ENCODE measurements at places on chromosomes 3 and 15.
A peak's percentile ranks its signal among the peaks of the same experiment; 100 is the strongest.

DNA sequence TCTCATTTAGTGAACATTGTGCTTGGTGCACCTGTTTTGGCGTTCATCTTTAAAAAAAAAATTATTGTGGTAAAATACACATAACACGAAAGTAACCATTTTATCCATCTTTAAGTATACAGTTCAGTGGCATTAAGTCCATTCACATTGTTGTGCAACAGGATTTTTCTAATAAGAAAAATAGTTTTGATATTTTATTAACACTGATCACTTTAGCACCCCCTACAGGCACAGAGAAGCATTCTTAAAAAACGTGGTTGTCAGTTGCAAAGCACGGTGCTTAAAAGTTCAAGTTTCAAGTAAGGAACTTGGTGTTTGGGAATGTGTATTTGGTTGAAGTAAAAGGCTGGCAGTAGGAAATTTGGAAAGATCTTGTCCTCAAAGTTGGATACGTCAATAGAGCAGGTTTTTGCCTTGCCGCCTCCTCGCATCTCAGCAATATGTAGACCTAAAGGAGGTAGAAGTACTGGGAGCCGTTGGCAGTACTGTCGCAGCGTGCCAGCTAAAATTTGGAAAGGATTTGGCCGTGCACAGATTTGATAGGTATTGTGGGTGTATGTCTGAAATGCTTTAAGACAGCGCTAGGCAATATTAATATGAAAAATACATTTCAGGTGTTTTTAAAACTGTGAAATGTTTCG, 110.4 kb downstream of the LRRC28 start:
- no peak for DNase-seq

- DNase-seq: no peak
Measured at GRCh38 chr3:182697345-182697919, 95.9 kb upstream of the ATP11B start.

DNA sequence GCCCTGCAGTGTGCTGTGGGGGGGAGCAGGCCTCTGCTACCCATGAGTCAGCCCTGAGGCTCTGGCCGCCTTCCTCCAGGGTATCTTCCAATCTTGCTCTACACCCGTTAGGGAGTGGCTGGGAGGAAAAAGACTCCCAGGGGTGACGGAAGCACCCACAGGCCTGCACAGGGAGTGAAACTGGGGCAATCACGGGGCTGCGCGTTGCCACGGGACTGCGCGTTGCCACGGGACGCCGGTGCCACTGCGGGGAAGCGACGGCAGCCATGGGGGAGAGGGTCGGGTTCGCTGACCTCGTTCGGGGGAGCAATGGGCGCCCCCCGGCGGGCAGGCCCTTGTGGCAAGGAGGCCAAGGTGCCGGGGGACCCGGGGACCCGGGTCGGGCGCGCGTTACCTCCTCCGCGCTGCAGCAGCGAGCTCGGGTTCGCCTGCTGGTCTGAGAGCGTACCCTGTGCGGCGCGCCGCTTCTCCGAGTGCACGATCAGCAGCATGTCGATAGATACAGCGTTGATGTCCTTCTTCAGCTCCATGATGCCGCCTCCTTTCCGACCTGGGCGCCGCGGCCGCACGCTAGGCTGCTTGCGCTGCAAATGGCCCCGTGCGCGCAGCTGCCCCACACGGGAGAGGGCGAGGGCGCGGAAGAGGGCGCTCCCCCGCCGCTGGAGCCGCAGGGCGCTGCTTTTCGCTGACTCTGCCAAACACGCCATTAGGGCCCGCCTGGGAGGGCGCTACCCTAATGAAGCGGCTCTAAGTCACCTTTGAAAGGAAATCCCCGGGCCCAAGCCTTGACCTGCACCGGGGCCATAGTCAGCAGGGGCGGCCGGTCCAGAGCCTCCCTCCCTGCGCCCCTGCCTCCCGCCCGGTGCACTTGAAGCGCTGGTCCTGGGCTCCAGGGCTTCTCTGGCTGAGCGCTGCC, at the start of gene KY:
Gene KY, minus strand, starts transcription at position 592 of the 916 bp plus-strand sequence. Its CDS starts 62 bp downstream, at position 530.
- peak; percentile 74 for DNase-seq

DNA sequence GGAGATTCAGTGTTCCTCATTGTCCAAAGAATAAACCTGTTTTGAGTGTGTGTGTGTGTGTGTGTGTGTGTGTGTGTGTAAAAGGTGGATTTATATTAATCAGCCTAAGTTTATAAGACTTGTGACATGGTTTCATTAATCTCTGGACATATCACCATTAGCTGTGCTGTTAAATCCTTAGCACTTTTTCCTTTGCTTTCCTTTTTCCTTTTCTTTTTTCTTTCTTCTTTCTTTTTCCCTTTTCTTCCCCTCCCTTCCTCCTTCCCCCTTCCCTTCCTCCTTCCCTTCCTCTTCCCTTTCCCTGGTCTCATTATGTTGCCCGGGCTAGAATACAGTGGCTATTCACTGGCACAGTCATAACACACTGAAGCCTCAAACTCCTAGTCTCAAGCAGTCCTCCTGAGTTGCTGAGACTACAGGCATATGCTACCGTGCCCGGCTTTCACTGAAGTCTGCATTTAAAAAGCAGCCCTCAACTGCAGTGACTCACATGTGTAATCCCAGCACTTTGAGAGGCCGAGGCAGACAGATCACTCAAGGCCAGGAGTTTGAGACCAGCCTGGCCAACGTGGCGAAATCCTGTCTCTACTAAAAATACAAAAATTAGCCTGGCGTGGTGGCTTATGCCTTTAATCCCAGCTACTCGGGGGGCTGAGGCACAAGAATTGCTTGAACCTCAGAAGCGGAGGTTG, 28.6 kb upstream of the ITPKA start:
- no peak for DNase-seq

- peak; percentile 69 for DNase-seq
Measured at GRCh38 chr3:32401556-32402081, 10.0 kb downstream of the CMTM7 start.

GRCh38 chr3:87997966-87998365, 60.8 kb downstream of the CGGBP1 start:
- no peak for DNase-seq

GRCh38 chr3:141346418-141346817, 21.9 kb upstream of the ZBTB38 start:
- DNase-seq: no peak

DNA sequence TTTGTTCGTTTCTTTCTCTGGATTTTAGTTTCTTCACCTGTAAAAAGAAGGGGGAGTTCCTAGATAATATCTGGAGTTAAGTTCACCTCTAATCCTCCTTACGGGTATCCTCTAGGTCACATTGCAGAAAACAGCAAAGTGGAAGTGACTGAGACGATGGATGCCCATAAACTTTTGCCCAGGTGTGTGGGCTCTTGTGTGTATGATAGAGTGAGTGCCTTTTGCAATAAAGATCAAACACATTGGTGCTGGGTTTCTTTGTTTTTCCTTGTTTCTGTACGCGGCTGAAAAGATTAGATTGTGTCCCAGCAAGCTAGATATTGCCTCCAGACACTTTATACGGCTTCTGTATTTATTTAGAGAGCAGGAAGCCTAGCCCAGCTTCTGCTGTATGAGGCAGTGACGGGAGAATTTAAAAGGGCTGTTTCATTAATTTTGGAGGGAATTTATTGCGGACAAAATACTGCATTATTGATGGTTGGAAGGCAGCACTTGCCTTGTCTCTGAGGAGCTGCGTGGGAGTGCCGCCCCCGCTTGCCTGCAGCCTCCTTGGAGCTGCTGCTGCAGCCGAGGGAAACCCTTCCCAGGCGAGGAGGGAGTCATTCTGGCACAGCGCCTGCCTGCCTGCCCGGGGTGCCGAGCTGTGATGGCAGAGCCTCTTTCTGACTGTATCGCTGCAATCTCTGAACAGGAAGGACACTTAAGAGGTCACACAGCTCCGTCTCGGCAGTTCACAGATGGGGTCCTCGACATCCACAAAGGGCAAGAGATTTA, 38.5 kb downstream of the PYDC2 start:
- no peak for DNase-seq

GRCh38 chr3:187952849-187953248, 201.1 kb upstream of the LPP start:
- DNase-seq: no peak

- DNase-seq: no peak
Measured at GRCh38 chr15:67564968-67565345, 22.5 kb downstream of the MAP2K5 start.

GRCh38 chr15:79431636-79432344, at the start of gene MINAR1:
TSS of gene MINAR1 (plus strand) at chr15:79432336. CDS start at chr15:79456148, 23,812 bp downstream.
- DNase-seq: peak; percentile 62

GRCh38 chr15:96851613-96852012, 521.1 kb downstream of the NR2F2 start:
- no peak for DNase-seq

DNA sequence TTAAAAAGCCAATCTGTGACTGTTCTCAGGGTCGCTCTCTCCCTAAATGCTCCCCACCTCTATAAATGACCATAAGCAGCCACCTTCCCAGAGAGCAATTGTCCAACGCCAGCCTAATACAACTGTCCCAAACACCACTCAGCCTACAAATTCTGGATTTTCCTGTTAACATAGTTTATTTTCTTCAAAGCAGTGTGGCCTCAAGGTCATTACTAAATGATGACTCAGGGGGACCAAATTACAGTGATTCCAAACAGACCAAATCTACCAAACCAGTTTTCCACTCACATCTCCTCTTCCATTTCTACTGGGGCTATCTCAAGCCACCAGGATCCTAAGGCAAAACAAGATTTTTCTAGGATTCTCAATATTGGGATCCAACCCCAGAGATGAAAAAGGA, 22.5 kb downstream of the HEXA start:
- DNase-seq: no peak

GRCh38 chr3:57199895-57200297, at the start of gene HESX1:
TSS of gene HESX1 (minus strand) at chr3:57199978. CDS start at chr3:57199918, 60 bp downstream.
- no peak for DNase-seq

DNA sequence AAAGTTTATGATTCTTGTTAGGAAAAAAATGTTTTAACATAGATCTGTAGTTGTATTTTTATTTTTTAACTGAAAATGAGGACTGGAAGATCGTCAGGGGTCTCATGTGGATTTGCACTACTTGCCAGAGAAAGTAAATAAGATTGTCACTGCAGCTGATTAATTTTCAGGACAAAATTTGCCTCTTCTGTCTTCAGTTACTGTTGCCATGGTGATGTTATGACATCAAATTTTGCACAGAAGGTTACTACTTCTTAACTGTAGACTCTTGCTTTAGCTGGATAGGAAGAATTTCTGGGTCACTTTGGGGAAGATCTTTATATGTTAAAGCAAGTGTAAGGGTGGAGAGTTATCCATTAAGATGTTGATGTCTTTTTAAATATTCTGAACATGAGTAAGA, 82.2 kb upstream of the WDR72 start:
- no peak for DNase-seq

- no peak for DNase-seq
Measured at GRCh38 chr15:68228143-68228970, 1.2 kb downstream of the CLN6 start.
